ENCODE measurements at places on chromosomes 1 and 21.
A peak's percentile ranks its signal among the peaks of the same experiment; 100 is the strongest.

DNA sequence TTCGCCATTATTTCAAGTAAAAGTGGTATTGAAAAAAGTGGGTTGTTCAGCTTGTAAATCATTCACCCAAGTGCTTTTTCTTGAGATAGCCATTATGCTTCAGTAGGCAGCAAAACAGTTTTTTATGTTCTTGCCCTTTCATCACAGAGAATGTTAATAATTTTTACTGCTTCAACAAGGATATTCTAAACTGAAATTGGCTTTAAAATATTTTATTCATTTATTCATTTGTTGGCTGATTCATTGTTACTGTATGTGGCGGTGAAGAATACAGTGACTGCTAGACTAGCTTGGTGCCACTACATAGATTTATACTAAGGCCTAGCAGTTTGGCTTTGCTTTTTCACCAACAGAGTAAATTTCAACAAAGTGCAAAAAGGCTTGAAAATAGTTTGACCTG is 121.5 kb downstream of the OLFML2B start:
- no peak for DNase-seq

DNA sequence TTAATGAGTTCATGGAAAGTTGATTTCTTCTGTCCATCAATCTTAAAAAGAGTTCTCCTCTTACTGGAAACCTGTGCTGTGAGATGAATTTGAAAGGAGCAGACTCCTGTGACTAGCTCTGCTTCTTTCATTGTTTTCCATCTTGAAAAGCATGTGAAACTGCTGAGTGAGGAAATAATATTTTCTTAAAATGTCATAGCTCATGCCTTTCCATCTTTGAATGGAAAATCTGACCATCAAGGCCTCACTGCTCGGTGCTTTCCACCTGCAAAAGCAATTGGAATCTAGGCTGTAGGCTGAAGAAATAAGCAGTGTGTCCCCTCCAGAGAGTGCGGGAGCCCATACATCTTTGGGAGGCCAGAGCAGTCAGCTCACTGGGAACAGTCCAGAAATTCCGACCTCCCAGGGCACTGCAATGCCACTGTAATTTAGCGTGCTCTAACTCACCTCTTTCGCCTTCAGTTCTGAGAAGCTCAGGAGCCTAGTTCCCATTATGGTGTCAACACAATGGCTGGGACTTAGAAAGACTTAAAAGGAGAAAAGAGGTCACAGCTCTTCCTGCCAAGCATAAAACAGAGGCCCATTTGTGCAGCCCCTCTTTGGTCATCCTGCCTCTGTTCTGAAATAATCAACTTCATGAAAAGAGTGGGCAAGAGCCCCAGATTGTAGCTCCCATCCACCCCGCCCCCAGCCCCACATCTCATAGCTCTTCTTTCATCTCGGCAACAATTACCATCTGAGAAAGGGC is 50.4 kb upstream of the F3 start:
- DNase-seq, result no peak

GRCh38 chr1:30305061-30305460 is 418.3 kb downstream of the MATN1 start:
- DNase-seq, result no peak

GRCh38 chr1:94599095-94599813 is 57.7 kb upstream of the F3 start:
- no peak for DNase-seq

- DNase-seq, result no peak
Measured at GRCh38 chr1:180786624-180787023, 126.1 kb upstream of the KIAA1614 start.

- peak; percentile 17 for DNase-seq
Measured at GRCh38 chr1:230109895-230110667, 43.0 kb downstream of the GALNT2 start.

DNA sequence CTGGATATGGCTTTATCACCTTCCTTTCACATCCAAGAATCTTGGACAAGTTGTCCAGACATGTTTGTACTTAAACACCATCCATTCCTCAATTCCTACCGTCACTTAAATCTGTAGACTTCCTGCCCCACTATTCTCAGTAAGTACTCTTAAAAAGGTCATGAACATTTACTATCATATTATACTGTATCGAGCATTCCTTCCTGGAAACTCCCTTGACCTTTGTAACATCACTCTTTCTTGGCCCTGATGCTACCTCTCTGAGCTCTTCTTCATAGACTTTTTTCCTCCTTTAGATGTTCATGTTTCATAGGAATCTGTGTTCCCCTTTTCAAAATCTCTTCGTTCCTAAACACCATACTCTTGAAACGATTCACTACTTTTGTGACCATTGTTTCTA is 15.5 kb downstream of the BLZF1 start:
- DNase-seq, result no peak

DNA sequence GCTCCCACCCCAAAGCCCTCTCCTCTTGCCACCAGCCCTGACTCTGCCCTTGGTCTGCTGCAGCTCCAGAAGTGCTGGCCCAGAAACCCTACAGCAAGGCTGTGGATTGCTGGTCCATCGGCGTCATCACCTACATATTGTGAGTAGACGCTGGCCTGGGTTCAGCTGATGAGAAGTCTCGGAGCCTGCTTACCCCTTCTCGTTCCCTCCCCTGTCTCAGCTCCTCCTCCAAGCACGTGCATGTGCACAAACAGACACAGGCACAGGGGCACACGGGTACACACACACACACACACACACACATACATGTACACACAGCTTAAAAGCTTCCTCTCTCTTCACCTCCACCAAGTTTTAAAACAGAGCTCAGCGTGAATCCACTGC is 24.3 kb downstream of the CAMK1G start:
- no peak for DNase-seq

DNA sequence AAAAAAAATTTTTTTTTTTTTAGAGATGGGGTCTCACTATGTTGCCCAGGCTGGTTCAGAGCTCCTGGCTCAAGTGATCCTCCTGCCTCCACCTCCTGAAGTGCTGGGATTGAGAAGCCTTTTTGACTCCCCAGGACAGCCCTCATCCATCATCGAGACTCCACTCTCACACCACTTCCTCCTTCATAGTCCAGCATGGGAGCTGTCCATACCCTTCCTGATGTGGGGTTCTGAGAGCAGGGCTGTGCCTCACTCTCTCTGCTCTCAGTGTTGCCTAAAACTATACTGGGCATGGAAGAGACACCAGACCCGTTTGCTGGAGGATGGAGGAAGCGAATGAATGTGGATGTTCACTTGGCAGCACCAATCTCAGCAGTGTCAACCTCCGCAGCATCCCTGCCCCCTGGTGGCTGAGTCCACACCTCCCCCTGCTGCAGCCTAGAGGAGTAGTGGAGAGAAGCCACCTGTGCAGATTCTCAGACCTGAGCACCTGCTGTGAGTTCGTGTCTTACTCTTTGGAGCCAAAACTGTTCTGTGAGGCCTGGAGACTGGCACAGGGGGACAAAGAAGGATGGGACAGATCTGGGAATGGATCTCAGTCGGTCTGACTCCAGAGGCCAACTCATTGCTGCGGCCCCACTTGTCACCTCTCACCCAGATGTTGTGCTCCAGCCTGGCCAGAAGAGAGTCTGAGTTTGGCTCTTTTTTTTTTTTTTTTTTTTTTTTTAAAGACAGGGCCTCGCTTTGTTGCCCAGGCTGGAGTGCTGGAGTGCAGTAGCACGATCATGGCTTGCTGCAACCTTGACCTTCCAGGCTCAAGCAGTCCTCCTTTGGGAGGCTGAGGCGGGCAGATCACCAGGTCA is 17.7 kb downstream of the TINAGL1 start:
- DNase-seq, result peak; percentile 25

DNA sequence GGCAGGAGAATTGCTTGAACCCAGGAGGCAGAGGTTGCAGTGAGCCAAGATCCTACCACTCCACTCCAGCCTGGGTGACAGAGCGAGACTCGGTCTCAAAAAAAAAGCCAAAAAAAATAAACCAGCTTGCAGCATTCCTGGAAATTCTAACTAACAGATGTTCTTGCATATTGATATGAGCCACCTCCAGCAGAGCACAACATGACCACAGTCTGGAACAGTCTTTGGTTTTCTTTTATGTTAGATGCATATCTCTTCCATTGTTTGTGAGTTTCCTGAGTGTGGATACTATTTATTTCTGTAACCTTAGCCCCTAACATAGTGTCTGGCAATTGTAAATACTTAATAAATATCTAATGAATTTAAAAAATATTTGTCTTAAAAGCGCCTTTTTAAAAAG is 23.9 kb downstream of the IFNAR1 start:
- no peak for DNase-seq

DNA sequence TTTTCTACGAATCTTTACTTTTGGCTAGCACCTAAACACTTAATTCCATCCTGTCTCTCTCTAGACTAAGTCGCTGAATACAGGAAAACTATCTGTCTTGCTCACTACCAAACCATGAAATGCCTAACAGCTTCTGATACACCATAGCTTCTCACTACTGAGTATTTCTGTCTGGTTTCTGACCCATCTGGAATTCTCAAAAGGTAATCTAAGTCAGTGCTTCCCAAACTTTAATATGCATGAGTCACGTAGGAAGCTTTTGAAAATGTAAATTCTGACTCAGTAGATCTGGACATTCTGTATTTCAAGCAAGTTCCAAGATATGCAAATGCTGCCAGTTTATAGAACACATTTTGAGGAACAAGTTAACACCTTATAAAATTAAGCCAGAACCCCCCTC is 9.2 kb upstream of the OVGP1 start:
- DNase-seq, result no peak

GRCh38 chr1:228902781-228903433 is 167.6 kb downstream of the RHOU start:
- no peak for DNase-seq

DNA sequence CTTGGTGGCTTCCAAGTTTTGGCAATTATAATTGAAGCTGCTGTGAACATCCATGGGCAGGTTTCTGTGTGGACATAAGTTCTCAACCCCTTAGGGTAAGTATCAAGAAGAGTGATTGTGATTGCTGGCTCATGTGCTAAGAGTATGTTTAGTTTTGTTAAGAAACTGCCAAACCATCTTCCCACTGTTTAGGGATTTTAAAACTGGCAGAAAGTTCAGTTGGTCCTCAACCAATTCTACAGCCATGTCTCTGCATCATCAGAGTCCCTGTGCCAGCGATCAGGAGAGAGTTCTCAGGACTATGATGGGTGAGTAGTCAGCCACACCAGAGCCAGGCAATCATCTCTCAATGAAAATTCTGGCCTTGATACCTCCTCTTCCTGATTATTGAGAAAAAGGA is 193.8 kb downstream of the ZC3H11B start:
- no peak for DNase-seq

GRCh38 chr1:44423591-44424537 is 18.8 kb downstream of the RNF220 start:
- no peak for DNase-seq

DNA sequence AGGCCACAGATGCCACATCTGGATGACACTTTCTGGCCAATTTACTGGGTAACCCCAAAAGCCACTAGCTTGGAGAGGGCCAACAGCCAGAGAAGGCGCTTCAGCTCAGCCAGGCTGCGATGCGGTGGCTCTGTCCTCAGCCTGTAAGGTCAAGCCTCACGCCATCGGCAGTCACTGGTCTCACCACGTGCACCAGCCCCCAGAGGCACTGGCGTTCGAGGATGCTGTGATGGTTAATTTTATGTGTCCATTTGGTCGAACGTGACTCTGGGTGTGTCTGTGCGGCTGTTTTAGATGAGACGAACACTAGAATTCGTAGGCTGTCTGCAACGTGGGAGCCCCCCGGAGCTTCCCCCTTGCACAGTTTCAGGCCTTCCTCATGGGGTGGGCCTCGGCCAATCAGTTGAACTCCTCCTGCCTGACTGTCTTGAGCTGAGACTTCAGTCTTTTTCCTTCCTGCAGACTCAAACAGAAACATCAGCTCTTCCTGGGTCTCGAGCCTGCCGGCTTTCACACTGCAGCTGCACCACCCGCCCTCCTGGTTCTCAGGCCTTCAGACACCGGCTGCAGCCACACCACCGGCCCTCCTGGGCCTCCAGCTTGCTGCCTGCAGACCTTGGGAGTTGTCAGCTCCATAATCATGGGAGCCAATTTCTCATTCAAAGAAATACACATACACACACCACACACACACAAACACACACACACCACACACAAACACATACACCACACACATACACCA is 41.6 kb upstream of the SLC45A1 start:
- no peak for DNase-seq

GRCh38 chr1:47827109-47827508 is 170.1 kb downstream of the TRABD2B start:
- DNase-seq, result no peak

DNA sequence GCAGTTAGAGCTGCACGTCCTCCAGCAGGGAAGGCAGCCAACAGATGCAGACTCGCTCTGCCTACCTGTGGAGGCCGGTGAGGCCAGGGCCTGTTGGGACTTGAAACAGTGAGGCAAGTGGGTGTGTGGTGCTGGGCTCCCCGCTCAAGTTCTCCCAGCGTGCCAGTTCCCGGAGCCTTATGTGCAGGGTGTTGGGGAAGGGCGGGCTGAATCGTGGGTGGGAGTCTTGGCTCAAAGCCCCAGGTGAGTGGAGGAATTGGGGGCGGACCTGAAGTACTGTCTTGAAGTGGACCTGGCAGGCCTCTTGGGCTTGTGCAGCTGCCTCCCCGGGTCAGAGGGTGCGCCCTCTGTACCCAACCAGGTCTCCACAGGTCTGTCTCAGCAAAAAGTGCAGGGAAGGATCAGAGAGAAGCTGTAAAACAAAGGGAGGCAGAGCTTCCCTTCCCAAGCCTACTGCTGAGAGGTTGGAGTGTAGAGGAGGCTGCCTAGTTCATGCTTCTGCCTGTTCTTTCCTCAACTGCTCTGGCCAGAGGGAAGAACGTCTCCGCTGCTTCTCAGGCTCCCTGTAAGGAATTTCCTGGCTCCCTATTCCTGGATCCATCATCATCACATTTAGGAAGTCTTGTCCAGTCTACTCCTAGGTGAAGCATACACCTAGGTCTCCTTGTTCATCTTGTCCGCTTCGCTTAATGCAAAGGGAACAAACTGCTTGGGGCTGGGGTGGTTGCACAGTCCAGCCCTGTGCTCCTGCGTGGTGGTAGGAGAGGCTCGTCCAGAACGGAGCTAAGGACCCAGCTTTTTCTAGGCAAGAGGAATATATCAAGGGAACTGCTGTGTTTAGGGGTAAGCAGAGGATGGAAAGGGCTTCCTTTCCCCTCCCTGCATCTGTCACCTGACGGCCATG is 14.9 kb downstream of the UTP11 start:
- DNase-seq, result no peak

GRCh38 chr1:36306210-36306901 is at the start of gene SH3D21:
SH3D21 (plus strand) TSS chr1:36306368; CDS start chr1:36306421, 53 bp downstream.
- no peak for DNase-seq

DNA sequence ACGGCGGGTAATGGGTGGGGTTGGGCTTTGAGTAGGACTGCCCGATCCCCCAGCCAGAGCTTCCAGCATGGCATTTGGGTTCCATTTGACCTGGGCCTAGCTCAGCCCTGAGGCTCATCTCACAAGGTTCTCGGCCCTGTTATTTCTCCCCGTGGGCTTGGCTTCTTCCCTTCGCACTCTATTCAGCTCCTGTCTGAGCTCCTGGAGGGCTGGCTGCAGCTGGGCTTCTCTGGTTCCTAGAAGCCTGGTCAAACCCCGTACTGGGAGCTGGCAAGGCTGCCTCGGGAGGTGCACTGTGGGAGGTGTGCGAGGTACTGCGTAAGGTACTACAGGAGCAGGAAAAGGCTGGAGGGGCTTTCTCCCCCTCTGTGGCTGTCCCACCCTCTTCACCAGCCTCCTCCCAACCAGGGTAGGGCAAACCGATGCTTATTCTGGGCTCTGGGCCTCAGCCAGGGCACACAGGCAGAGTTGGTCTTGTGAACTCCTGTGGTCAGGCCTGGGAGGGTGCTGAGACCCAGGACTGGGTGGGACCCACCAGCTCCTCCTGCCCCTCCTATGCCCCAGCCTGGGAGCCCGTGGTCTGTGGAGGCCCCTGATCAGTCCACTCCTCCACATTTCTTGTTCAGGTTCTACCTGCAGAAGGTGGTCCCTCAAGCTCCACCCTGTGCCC is 814 bp downstream of the A3GALT2 start:
- no peak for DNase-seq

GRCh38 chr1:159015440-159015909 is 5.8 kb downstream of the IFI16 start:
- DNase-seq, result peak; percentile 54

Data from stimulated activated CD8-positive, alpha-beta memory T cell treated with anti-CD3 and anti-CD28 coated beads, Interleukin-4, amount 100 ng/mL, for 4 hours (primary cell).